C1 segment of cervical spinal cord (tissue), 14 donors: ENCODE measurements at places on chromosomes 6 and 20.

DNA sequence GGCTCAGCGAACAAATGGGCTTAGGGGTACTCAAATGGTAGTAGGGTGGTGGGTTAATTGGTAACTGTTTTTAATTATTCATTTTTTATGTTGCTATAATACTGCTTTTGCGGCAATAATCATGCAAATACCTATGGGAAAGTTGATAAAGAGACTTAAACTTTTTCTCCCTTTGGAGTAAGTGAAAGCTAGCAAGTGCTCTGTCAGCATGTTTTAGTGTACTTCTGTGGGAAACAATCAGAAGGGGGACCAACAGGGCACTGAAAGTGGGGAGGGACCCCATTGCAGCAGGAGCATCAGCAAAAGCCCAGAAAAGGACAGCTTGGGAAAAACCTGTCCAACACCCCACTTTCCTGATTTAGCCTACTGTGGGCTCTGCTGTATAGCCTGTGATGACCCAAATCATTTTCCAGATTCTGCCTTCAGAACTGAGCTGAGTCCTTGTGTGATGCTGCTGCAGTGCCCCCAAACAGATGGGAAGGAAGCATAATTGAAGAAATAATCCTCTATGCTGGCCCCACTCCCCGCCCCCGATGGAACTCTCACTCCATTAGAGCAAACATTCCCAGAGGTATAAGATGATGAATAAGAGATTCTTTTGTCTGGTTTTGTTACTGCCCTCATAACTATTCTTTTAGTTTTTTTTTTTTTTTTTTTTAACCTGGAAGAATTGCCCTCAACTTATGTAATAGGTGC is 322.8 kb downstream of the CD83 start:
- no peak for DNase-seq

DNA sequence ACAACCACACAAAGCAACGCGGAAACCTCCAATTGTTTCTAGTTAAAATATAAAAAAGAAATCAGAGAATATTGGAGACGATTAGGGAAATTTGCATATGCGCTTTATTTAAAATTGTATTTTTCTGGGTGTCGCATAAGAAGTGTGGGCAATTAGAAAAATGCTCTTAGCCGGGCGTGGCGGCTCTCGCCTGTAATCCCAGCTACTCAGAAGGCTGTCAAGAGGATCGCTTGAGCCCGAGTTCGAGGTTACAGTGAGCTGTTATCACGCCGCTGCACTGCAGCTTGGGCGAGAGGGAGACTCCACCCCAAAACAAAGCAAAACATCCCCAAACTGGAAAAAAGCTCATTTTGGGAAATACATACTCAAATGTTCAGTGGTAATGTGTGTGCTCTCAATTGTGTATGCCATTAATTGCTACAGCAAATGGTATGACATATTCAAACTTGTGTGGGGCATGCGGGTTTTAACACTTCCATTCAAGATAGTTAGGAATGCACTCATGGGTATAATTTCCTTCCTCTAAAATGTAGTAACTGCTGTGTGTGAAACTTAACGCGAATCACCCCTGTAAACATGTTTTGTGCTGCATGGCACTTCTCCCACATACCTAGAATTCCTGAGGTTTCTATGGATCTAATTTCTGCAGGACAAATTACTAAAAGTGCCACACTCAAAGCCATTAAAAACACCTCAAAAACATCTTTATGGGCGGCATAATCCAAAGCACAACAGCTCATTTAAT is 54.7 kb upstream of the HFE start:
- peak; percentile 7 for DNase-seq

DNA sequence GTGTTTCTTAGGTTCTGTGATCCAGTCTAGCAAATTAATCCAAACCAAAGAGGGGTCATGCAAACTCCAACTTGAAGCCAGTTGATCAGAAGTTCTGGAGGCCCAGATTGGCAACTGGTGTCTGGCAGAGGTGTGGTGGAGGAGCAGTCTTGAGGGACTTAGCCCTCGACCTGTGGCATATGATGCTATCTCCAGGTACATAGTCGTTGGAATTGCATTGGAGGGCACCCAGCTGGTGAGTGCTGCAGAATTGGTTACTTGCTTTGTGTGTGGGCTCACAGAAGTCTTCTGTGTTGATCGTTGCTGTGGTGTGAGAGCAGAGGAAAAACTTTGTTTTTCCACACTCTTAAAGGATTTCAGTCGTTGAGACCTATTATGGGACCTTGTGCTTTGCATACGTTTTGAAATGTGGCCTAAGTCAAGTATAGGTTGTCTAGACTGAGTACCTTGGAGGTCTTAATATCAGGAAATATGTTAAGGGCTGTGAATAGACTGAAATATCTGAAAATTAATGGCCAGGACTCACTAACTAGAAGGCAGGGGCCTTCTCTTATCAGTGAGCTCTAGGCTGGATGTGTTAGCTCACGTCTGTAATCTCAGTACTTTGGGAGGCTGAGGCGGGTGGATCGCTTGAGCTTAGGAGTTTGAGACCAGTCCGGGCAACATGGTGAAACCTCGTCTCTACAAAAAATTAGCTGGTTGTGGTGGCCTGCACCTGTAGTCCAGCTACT is 7.8 kb downstream of the PANK2 start:
- DNase-seq, result no peak

- no peak for DNase-seq
These were observed 301.1 kb downstream of the EYA4 start for GRCh38 chr6:133542056-133542821.

GRCh38 chr6:90194371-90194841 is 102.2 kb downstream of the BACH2 start:
- no peak for DNase-seq

DNA sequence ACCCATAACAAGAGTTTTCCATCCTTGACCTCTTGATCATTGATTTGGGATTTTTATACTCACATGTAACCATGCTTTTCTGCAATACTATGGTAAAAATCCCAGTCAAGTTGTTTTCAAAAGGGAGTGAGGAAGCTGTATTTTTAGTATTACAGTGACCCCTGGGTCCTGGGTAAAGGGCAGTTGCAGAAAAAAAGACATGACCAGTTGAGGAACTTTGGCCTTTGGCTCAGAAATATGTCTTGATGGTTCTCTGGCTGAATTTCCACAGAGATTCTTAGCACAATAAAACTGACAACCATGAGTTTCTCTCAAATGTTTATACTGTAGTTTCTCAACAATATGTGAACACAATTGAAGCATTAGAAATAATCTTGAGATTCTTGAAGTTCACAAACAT is 28.6 kb upstream of the PRL start:
- DNase-seq, result no peak

GRCh38 chr6:140581601-140582000 is 1207.2 kb upstream of the CITED2 start:
- DNase-seq, result no peak

- peak; percentile 34 for DNase-seq
These were observed 530 bp downstream of the TDP2 start for GRCh38 chr6:24666097-24666640.

DNA sequence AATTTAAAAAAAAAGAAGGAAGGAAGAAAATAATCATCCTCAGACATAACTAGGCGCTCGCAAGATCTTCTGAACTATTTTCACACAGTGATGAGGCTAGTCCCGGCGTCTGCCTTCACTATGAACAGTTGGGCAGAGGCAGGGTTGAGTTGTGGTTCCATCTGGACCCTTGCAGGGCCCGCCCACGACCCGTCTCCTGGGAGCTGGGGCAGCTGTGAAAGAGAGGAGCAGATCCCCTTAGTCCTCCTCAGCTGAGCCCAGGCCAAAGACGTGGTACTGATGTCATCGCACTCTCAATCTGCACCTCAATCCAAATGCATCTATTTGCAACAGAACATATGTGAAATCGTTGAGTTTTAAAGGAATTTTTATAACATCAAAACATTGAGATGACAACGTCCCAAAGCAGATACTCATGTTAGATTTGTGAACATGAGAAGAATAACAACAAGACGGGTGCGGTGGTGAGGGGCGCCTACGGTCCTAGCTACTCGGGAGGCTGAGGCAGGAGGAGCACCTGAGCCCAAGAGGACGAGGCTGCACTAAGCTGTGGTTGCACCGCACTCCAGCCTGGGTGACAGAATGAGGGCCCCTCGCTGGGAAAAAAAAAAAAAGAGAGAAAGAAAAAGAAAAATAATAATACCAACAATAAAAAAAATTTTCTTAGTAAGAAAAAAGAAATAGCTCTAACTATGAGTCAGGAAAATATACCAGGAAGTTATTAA is 15.3 kb downstream of the TCFL5 start:
- no peak for DNase-seq

DNA sequence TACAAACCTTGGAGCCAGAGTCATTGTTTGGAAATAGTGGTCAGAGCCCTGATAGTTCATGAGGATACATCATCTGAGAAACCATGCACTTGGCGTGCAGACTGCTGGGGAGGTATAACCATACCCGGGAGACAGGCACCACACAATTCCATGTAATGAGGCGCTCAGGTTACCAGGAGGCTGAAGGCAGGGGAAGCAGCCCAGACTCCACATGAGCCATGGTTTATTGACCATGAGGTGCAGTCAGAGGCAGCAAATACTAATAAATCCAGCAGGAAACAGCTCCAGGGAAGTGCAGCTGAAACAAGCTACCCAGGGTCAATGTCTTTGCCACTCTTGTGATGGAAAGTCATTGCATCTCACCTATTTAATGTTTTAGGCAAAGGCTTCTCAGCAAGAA is 156.0 kb downstream of the TBC1D7 start:
- no peak for DNase-seq

DNA sequence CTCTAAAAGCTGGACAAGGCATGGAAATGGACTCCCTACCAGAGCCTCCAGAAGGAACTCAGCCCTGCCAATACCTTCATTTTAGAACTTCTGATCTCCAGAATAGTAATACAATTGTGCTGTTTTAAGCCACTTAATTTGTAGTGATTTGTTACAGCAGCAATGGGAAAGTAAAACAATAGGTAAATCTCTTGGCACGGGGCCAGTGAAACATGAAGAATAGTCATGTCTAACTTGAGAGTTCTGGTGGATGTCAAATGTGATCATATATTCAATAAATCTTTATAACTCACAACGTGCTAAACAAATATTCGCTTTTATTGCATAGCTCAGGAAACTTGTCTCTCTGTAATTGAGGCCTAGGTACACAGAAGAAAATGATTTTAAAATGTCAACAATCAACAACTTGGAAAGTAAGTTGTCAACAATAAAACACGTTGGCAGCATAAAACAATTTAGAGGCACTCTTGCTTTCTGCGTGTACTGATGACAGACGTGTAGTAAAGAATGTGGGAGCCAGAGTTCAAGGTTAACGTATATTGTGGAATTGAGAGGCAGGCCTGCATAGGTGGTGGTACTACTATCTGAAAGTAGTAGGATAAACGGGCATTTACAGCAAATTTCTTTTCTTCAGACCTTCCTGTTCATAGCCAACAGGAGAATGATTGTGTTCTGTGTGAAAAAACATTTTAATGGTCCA is 140.5 kb upstream of the OPRM1 start:
- no peak for DNase-seq

DNA sequence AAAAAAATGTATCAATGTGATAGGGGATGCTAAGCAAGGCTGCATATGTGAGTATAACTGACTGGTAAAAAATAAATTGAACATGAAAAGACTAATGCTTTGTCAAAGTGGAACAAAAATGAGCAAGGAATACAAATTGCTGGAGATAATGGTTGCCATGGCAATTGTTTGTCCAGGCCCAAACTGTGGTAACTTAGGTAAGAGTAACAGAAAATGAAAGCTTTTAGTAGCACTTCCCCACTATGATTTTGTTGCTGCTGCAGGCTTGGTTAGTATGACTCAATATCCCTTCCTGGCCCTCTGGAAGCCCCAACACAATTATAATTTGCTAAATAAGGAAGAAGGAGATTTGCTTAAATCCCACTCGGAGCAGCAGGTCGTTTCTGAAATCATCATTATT is 577.1 kb downstream of the DOK5 start:
- no peak for DNase-seq
